Regular cardiac myocyte (primary cell): ENCODE measurements at places on chromosomes 12 and 14. TPM values are rescaled to one million over a fixed set of nuclear protein-coding genes. Genes with fewer than 3 reads are reported as not detected.

Gene FAM216A
- total RNA-seq, result 22.0 and 29.3 TPM in 2 replicates

Gene EXOC3L4
- under 0.01 and 0.56 TPM in 2 replicates for total RNA-seq

Gene EIF5
- total RNA-seq, result 142 and 186 TPM in 2 replicates

Gene NXPH4
- total RNA-seq, result 4.4 and 9.6 TPM in 2 replicates

Gene FAM90A1
- total RNA-seq, result under 0.01 and 0.28 TPM in 2 replicates

Gene DHH
- 0.19 TPM in 1 of 2 replicates, not detected in the other for total RNA-seq

Gene ITFG2
- total RNA-seq, result 9.6 and 15.9 TPM in 2 replicates

Gene GPD1
- total RNA-seq, result under 0.01 and 0.56 TPM in 2 replicates

Gene ASCL1
- not detected in 2 replicates for total RNA-seq

Gene MRPL52
- total RNA-seq, result 23.1 and 56.4 TPM in 2 replicates

Gene TGFB3
- 3.8 and 7.3 TPM in 2 replicates for total RNA-seq

Gene PRH2
- total RNA-seq, result 0.19 TPM in 1 of 2 replicates, not detected in the other

Gene CACNA2D4
- total RNA-seq, result under 0.01 and 0.38 TPM in 2 replicates
